Naive thymus-derived CD8-positive, alpha-beta T cell (primary cell): ENCODE measurements at places on chromosomes 3 and 15.

DNA sequence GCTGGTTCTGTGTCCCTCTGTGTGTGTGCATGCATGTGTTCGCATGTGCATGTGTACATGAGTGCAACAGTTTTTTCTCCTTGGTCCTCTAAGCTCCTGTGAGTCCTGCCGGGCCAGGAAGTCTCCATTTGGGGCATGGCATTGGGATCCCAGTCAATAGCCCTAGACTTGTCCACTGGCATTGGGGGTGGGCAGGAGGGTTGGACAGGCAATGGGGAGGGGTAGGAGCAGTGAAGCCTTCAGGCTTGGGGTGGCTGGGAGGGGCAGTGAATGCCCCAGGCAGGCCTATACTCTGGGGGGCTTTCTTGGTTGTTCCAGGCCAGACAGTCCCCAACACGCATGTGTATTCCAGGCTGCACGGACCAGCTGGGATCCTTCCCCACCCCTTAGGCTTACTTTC, 15.6 kb upstream of the C15orf39 start:
- H3K4me3 ChIP-seq: no peak overlapping the region
- peaks cover 4% of the 10 kb centered on the region for H3K4me1 ChIP-seq
- H3K27ac ChIP-seq: no peak overlapping the region
- no peak for DNase-seq

- no peaks in the 10 kb centered on the region for H3K27me3 ChIP-seq
- H3K27ac ChIP-seq: no peak overlapping the region
- peaks cover 9% of the 10 kb centered on the region for H3K4me1 ChIP-seq
- peak overlapping the region; percentile 15 for H3K4me3 ChIP-seq
- H3K36me3 ChIP-seq: peaks cover 2% of the 10 kb centered on the region
Observed at GRCh38 chr3:153484842-153485241, 322.8 kb downstream of the RAP2B start.

DNA sequence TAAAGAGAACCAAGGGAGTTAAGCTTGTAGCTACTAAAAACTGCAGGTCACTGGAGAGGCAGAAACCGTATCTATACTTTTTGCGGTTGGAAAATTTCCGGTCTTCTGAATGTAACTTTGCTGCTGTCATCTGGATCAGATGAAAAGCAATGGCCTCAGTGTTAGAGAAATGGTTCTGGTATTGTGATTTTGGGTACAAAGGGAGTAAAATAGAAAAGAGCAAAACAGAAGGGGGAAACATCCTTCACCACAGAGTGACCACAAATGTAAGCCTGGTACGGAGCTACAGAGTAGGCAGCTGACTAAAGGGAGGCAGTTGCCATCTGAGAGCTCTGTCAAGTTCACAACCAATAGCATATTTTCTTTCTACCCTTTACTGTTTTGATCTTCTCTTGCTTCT, 5.6 kb downstream of the CD96 start:
- H3K27ac ChIP-seq: no peak overlapping the region
- peak; percentile 80 for DNase-seq
- no peak overlapping the region for H3K4me3 ChIP-seq
- H3K27me3 ChIP-seq: no peaks in the 10 kb centered on the region
- peaks cover 25% of the 10 kb centered on the region for H3K36me3 ChIP-seq
- peaks cover 33% of the 10 kb centered on the region for H3K4me1 ChIP-seq

DNA sequence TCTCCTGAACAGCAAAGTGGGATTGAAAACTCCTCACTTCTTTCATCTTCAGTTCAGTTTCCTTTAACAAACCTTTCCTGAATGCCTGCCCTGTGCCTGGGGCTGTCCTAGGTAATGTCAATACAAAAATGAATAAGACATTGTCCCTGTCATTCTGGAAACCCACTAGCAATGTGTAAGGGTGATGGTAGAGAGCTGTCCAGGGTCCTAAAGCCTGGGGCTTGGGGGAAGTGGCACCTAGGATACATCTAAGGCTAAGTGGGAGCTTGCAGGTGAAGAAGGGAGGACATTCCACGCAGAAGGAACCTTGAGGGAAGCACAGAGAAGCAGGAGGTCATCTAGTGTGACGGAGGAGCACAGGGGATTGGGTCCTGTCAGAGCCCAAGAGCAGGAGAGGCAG, 212.7 kb upstream of the PPP2R3A start:
- peaks cover 3% of the 10 kb centered on the region for H3K27me3 ChIP-seq
- DNase-seq: no peak
- H3K27ac ChIP-seq: no peak overlapping the region
- H3K4me3 ChIP-seq: no peak overlapping the region

GRCh38 chr3:53820084-53820483, 26.1 kb downstream of the CHDH start:
- H3K27ac ChIP-seq: no peak overlapping the region
- peaks cover 8% of the 10 kb centered on the region for H3K27me3 ChIP-seq
- no peak for DNase-seq
- no peaks in the 10 kb centered on the region for H3K4me1 ChIP-seq

DNA sequence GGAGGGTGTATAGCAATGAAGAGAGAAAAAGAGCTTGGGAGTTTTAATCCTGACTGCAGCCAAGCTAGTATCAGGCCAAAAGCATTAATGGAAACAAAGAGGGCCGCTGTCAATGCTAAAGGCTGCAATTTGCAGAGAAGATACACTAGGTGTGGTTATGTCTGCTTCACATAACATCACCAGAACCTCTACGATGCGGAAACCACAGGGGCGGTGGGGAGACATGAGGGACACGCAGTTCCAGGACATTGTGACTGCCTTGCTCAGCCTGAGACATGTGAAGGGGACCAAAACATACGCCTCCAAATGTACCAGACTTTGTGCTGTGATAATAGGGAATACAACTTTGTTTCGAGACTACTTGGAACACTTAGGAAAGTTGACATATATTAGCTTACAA, 88.4 kb downstream of the APBA2 start:
- H3K27ac ChIP-seq: peak overlapping the region; percentile 92
- H3K4me1 ChIP-seq: peaks cover 25% of the 10 kb centered on the region
- DNase-seq: peak; percentile 77

GRCh38 chr3:182682263-182683241, 110.8 kb upstream of the ATP11B start:
- H3K4me1 ChIP-seq: peaks cover 7% of the 10 kb centered on the region
- peak overlapping the region; percentile 67 for H3K27ac ChIP-seq
- no peaks in the 10 kb centered on the region for H3K36me3 ChIP-seq
- peak overlapping the region; percentile 85 for H3K4me3 ChIP-seq

GRCh38 chr3:104286645-104287044, 1080.1 kb upstream of the ALCAM start:
- H3K4me1 ChIP-seq: peaks cover 4% of the 10 kb centered on the region
- no peak for DNase-seq
- H3K27me3 ChIP-seq: no peaks in the 10 kb centered on the region
- no peak overlapping the region for H3K27ac ChIP-seq

DNA sequence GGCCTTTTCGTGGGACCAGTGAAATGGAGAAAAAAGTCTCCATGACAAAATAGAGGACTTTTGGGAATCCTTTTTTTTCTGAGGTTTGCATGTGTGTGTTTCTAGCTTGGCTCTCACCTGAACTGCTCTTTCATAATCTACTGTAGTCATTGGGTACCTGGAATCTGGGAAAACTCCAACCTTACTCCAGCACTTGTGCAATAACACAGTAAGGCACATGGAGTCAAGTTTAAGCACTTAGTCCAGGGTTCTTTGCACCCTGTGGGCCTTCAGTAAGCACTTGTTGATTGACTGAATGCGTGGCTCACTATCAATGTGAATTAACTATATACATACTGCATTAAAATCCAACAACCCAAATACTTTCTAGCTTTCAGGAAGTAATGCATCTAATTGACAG, 299.5 kb downstream of the ZBTB20 start:
- H3K4me1 ChIP-seq: no peaks in the 10 kb centered on the region
- no peak for DNase-seq
- H3K27ac ChIP-seq: no peak overlapping the region
- no peaks in the 10 kb centered on the region for H3K27me3 ChIP-seq
- peaks cover 3% of the 10 kb centered on the region for H3K36me3 ChIP-seq

DNA sequence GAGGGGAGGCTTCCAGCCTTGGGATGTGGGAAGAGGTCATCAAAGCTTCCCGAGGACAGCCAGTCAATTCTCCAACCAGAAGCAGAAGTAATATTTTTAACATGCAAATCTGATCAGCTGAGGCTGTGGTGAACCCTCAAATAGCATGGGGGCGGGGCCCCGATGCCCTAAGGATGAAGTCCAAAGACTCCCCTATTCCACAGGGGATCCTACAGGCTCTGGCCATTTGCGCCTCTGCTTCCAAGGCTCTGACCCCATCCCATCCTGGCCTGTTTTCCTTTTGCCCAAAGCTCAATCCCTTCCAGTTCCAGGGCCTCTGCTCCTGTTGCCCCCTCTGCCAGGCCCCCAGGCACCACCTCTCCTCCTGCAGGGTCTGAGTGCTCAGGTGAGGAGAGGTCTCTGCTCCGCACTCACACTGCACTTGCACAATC, 6.7 kb upstream of the CSK start:
- no peaks in the 10 kb centered on the region for H3K27me3 ChIP-seq
- peaks cover 84% of the 10 kb centered on the region for H3K4me1 ChIP-seq
- no peak for DNase-seq
- no peaks in the 10 kb centered on the region for H3K36me3 ChIP-seq
- H3K27ac ChIP-seq: peak overlapping the region; percentile 79
- H3K4me3 ChIP-seq: no peak overlapping the region

DNA sequence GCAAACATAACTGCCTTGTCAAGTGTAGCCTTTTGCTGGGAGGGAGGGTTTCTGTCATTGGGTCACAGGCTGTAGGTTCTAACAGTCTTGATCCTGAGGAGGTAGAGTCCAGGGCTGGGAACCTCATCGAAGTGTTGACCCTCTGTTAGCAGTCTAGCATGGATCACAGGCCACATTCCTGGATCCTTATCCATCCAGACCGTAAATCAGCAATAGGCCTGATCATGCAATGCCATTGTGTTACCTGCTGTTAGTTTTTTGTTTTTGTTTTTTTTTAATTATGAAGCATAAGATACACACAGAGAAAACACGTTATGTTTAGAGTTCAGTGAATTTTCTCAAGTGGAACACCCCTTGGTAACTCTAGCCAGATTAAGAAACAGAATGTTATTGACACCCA, 282.0 kb upstream of the TPM1 start:
- H3K36me3 ChIP-seq: no peaks in the 10 kb centered on the region
- no peak overlapping the region for H3K4me3 ChIP-seq
- no peak for DNase-seq
- H3K27ac ChIP-seq: no peak overlapping the region

DNA sequence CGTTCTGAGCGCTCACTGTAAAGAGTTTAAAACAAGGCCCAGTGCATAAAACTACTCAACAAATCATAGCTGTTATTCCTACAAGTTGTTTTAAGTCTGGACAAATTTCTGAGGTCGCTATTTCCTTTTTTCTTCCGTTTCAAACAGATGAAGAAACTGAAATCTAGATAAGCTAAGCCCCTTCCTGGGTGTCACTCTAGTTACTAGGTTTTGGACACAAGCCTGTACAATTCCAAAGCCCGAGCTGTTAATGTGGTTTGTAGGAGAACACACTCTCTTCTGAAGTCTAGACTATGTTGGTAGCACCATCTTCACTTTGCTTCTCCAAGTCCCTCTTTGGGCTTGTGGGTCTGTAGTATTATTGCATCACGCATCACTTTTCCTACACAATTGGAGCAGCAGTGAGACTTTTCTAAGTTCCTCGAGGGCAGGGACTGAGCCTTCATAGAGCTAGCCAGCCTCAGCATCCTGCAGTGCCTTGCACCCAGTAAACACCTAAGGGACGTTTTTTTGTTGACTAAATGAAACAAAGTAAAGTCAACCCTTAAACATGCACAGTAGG, 142.6 kb upstream of the PROK2 start:
- H3K27me3 ChIP-seq: peaks cover 6% of the 10 kb centered on the region
- no peak for DNase-seq
- H3K27ac ChIP-seq: no peak overlapping the region
- H3K4me1 ChIP-seq: no peaks in the 10 kb centered on the region
- no peak overlapping the region for H3K4me3 ChIP-seq

- no peak overlapping the region for H3K27ac ChIP-seq
- no peaks in the 10 kb centered on the region for H3K27me3 ChIP-seq
- no peak overlapping the region for H3K4me3 ChIP-seq
- H3K36me3 ChIP-seq: no peaks in the 10 kb centered on the region
Observed at GRCh38 chr3:156728267-156728985, 54.0 kb downstream of the TIPARP start.

GRCh38 chr15:47384341-47384740, 333.0 kb upstream of the SEMA6D start:
- DNase-seq: no peak
- H3K27me3 ChIP-seq: peaks cover 1% of the 10 kb centered on the region
- no peak overlapping the region for H3K27ac ChIP-seq
- H3K36me3 ChIP-seq: no peaks in the 10 kb centered on the region
- no peak overlapping the region for H3K4me3 ChIP-seq

- peak; percentile 45 for DNase-seq
- no peak overlapping the region for H3K27ac ChIP-seq
- H3K4me1 ChIP-seq: peaks cover 19% of the 10 kb centered on the region
- H3K4me3 ChIP-seq: peak overlapping the region; percentile 52
Observed at GRCh38 chr15:70584838-70585706, 178.3 kb downstream of the UACA start.

DNA sequence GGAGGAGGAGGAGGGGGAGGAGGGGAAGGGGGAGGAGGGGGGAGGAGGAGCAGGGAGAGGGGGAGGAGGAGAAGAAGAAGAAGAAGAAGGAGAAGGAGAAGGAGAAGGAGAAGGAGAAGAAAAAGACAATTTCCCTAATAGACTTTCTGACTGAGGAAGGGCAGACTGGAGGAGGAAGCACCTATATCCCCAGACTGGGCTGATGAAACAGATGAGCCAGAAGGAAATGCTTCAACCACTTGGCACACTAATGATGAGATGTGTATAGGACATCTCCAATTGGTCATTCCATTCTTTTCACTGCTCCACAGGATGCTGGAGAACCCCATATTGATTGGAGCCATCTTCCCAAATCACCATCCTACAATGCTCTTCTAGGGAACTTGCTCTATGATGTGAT, 69.9 kb downstream of the LYZL4 start:
- H3K4me1 ChIP-seq: peaks cover 11% of the 10 kb centered on the region
- no peaks in the 10 kb centered on the region for H3K36me3 ChIP-seq
- peaks cover 1% of the 10 kb centered on the region for H3K27me3 ChIP-seq
- DNase-seq: no peak
- H3K4me3 ChIP-seq: no peak overlapping the region
- no peak overlapping the region for H3K27ac ChIP-seq

GRCh38 chr3:152444029-152444641, 175.4 kb downstream of the MBNL1 start:
- no peaks in the 10 kb centered on the region for H3K27me3 ChIP-seq
- H3K4me3 ChIP-seq: peak overlapping the region; percentile 54
- no peak overlapping the region for H3K27ac ChIP-seq
- peaks cover 14% of the 10 kb centered on the region for H3K36me3 ChIP-seq
- H3K4me1 ChIP-seq: peaks cover 90% of the 10 kb centered on the region
- no peak for DNase-seq

DNA sequence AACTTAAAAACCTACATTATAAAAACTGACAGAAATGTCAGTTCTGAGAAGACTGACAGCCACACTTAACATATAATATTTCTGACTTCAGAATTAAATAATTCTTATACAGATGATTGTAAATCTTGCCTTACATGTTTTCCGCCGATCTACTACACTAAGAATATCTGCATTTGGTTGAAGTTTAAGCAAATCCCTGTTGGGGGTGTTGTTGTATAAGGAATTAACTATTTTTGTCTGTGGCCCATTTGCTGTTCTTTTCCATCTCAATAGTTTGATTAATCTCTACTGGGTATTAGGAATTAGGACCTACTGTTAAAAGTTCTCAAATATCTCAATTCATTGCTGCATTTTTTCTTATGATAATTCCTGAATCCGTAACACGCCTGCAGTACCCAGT, 838.3 kb upstream of the ROBO1 start:
- H3K4me1 ChIP-seq: no peaks in the 10 kb centered on the region
- no peaks in the 10 kb centered on the region for H3K27me3 ChIP-seq
- no peak overlapping the region for H3K4me3 ChIP-seq
- no peak overlapping the region for H3K27ac ChIP-seq
- no peaks in the 10 kb centered on the region for H3K36me3 ChIP-seq
- no peak for DNase-seq
